ENCODE measurements at places on chromosomes 2 and 18.

- no peak for DNase-seq
These were observed 271.7 kb upstream of the DOK6 start for GRCh38 chr18:69128978-69129377.

- DNase-seq = no peak
These were observed 69.6 kb downstream of the SLC66A3 start for GRCh38 chr2:11224887-11225286.

GRCh38 chr2:128769457-128770142 lies 450.9 kb upstream of the HS6ST1 start:
- no peak for DNase-seq

DNA sequence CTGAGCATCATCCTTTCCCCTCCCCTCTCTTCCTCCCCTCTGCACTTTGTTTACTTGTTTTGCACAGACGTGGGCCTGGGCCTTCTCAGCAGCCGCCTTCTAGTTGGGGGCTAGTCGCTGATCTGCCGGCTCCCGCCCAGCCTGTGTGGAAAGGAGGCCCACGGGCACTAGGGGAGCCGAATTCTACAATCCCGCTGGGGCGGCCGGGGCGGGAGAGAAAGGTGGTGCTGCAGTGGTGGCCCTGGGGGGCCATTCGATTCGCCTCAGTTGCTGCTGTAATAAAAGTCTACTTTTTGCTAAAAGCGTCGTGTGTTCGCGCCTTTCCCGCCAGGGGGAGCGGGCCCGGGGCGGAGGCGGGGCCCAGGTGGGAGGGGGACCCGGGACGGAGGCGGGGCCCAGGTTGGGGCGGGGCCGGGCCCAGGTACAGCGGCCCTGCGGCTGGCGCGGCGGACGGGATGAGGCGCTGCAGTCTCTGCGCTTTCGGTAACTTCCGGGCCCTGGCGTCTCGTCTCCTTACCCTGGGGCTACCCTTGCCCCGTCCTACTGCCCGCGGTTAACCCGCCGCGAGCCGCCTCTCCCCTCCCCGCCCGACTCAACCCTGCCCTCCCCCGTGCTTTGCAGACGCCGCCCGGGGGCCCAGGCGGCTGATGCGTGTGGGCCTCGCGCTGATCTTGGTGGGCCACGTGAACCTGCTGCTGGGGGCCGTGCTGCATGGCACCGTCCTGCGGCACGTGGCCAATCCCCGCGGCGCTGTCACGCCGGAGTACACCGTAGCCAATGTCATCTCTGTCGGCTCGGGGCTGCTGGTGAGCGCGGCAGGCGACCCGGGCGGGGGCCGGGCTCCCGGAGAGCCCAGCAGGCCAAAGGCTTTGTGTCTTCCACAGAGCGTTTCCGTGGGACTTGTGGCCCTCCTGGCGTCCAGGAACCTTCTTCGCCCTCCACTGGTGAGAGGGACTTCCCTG lies at the start of gene KRTCAP3:
KRTCAP3 (plus strand) TSS at position 424 of the 962 bp plus-strand sequence; CDS start at position 456, 32 bp downstream.
- no peak for DNase-seq

DNA sequence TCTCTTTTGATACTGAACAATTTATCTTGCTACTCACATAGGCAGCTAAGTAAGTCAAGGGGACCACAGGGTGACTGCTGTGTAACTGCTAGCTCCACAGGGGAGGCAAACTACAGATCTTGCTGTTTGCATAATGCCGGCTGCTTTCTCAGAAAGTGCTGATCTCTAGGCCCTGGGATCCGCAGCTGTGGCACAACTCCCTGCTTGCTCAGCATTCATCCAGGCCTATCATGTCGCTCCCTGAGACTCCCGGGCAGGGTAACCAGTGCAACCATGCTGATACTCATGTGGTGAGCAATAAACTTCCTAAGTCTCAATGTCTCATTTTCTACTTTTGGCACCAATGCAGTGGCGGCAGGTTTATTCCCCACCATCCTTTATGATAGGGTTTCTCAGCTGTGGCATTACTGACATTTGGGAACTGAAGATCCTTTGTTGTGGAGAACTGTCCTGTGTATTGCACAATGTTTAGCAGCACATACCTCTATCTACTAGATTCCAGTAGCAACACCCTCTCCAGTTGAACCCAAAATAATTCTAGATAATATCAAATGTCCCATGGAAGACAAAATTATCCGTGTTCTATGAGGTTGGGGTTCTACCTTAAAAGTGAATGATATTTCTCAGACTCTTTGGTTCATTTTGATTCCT lies 1101.3 kb downstream of the LRP1B start:
- no peak for DNase-seq
